ENCODE measurements at places on chromosomes 5 and 9.
A peak's percentile ranks its signal among the peaks of the same experiment; 100 is the strongest.

DNA sequence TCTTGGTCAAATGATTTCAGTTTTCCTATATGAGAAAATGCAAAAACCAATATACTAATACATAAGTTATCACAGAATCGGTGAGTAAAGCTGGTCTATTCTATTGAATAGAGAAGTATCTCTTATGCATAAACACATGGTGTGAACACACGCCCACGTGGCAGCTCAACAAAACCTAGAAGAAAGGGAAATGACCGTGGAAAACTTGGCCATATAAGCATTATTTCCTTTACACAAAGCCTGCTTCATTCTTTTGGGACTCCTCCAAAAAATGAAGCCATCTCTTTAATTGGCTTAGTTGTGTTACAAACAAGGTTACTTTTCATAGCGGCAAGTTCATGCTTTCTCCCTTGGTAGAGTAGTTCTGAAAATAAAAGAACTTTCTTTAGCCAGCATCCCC is 183.2 kb downstream of the TMEM161B start:
- no peaks in the 10 kb centered on the region for H3K36me3 ChIP-seq
- no peak overlapping the region for H3K27ac ChIP-seq
- H3K27me3 ChIP-seq = no peaks in the 10 kb centered on the region
- H3K4me3 ChIP-seq = no peak overlapping the region

GRCh38 chr9:71681708-71682272 is 86.5 kb downstream of the CEMIP2 start:
- no peak overlapping the region for H3K4me3 ChIP-seq
- H3K4me1 ChIP-seq = peaks cover 35% of the 10 kb centered on the region
- DNase-seq = no peak
- no peak overlapping the region for H3K27ac ChIP-seq

- no peak overlapping the region for H3K27ac ChIP-seq
- no peaks in the 10 kb centered on the region for H3K27me3 ChIP-seq
- H3K4me1 ChIP-seq = peaks cover 7% of the 10 kb centered on the region
- H3K4me3 ChIP-seq = no peak overlapping the region
- no peaks in the 10 kb centered on the region for H3K36me3 ChIP-seq
These were observed 54.2 kb downstream of the MAPKAP1 start for GRCh38 chr9:125652759-125653158.

DNA sequence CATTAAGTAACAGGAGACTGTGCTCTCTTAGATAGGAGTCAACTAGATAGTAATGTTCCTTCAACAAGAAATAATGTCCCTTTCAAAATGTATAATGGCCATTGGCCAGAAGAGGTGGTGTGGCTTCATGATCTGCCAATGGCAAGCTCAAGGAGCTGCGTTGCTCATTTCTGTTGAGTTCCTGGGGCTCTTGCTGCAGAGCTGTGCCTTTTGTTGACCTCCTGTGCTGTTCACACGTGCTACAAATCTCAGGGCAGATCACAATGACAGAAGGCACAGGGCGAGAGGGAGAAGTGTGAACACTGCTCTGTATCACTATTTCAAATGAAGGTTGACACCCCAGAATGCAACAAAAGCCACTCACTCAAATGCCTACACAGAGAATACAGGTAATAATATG is 16.0 kb upstream of the TBC1D2 start:
- no peak overlapping the region for H3K27ac ChIP-seq
- no peaks in the 10 kb centered on the region for H3K4me1 ChIP-seq
- no peaks in the 10 kb centered on the region for H3K36me3 ChIP-seq
- H3K27me3 ChIP-seq = no peaks in the 10 kb centered on the region
- H3K4me3 ChIP-seq = no peak overlapping the region
- no peak for DNase-seq

GRCh38 chr5:133895979-133896845 is 72.2 kb downstream of the C5orf15 start:
- DNase-seq = no peak
- no peaks in the 10 kb centered on the region for H3K4me1 ChIP-seq
- H3K27ac ChIP-seq = no peak overlapping the region
- no peak overlapping the region for H3K4me3 ChIP-seq
- no peaks in the 10 kb centered on the region for H3K27me3 ChIP-seq

GRCh38 chr5:160071916-160072315 is 47.3 kb downstream of the PWWP2A start:
- DNase-seq = no peak
- H3K27me3 ChIP-seq = no peaks in the 10 kb centered on the region
- no peak overlapping the region for H3K4me3 ChIP-seq
- no peaks in the 10 kb centered on the region for H3K4me1 ChIP-seq

DNA sequence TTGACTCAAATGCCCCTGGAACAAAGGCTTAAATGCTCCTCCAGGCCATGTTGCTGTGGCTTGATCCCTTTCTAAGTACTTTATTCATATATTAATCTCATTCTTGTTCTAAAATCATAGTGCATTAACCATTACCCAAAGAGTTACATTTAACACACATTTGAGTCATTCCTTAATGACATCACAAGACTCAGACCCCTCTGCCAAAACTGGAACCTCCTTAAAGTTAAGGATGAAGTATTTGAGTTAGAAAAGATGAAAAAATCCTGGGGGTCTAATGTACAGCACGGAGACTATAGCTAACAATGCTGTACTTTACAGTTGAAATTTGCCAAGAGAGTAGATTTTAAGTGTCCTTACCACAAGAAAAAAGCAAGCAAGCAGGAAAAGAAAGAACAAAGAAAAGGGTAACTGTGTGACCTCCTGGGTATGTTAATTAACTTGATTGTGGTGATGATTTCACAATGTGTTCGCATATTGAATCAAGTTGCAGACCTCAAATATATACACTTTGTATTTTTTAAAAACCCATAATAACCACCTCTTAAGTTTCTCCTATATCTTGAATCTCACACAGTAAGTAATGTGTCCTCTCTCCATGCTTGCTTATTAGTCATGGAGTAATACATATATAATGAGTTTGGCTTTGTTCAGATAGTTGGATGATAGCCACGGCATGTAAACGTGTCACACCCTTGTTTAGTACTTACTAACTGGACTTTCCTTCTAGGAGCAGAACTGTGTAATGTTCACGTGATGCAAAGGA is 376.9 kb downstream of the SEMA5A start:
- H3K27ac ChIP-seq = no peak overlapping the region

GRCh38 chr9:37036776-37037502 is 2.9 kb upstream of the PAX5 start:
- H3K4me3 ChIP-seq = peak overlapping the region; percentile 75
- H3K36me3 ChIP-seq = no peaks in the 10 kb centered on the region
- H3K4me1 ChIP-seq = peaks cover 22% of the 10 kb centered on the region
- no peak for DNase-seq
- H3K27me3 ChIP-seq = peaks cover 51% of the 10 kb centered on the region

DNA sequence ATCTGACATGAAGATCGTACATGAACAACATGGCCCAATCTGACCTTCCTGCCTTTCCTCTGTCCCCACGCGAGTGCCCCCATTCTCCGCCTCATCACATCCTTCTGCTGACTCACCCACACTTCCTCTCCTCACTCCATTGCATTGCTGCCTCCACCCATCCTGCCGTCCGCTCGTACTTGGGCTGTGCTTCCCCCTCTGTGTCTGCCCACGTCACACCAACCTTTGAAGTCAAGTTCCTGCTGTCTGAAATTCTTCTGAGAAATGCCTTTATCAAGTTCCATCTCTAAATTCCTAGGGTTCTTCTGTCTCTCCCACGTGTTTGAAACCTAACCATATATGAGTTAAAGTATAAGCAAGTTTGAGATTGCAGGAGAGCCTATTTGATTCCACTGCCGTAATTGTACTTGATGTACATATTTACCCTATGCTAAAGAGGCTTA is 18.0 kb upstream of the STARD4 start:
- H3K4me3 ChIP-seq = no peak overlapping the region
- no peak overlapping the region for H3K27ac ChIP-seq
- no peaks in the 10 kb centered on the region for H3K36me3 ChIP-seq
- H3K27me3 ChIP-seq = no peaks in the 10 kb centered on the region
- peaks cover 6% of the 10 kb centered on the region for H3K4me1 ChIP-seq

GRCh38 chr5:93154535-93154934 is 426.5 kb downstream of the NR2F1-AS1 start:
- no peak overlapping the region for H3K4me3 ChIP-seq
- peaks cover 17% of the 10 kb centered on the region for H3K4me1 ChIP-seq
- H3K27me3 ChIP-seq = no peaks in the 10 kb centered on the region
- no peak for DNase-seq
- H3K27ac ChIP-seq = no peak overlapping the region
- H3K36me3 ChIP-seq = no peaks in the 10 kb centered on the region

DNA sequence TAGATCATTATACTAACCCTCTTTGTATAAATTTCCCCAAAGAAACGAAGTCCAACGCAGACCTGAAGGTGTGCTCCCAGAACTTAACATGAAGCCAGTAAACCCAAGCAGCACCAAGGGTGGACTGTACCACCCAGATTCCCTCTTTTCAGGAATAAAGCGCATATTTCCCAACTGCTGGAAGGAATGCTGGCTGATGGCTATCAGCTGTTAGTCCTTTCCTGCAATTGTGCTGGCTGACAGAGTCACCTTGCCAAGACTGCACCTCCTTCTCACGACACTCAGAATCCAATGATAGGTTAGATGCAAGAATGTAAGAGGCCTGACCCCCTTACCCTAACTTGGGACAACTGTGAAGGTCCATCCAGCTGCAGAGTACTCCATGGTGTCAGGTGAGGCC is 93.9 kb downstream of the MAPKAP1 start:
- peaks cover 3% of the 10 kb centered on the region for H3K4me1 ChIP-seq
- no peaks in the 10 kb centered on the region for H3K36me3 ChIP-seq
- DNase-seq = no peak
- no peak overlapping the region for H3K4me3 ChIP-seq
- H3K27me3 ChIP-seq = no peaks in the 10 kb centered on the region

- no peaks in the 10 kb centered on the region for H3K27me3 ChIP-seq
- peaks cover 4% of the 10 kb centered on the region for H3K4me1 ChIP-seq
- H3K27ac ChIP-seq = no peak overlapping the region
- no peak for DNase-seq
- H3K36me3 ChIP-seq = no peaks in the 10 kb centered on the region
These were observed 70.3 kb upstream of the SMIM15 start for GRCh38 chr5:61232490-61233050.

GRCh38 chr5:162068412-162068811 is 839 bp downstream of the GABRG2 start:
- no peak for DNase-seq
- no peak overlapping the region for H3K27ac ChIP-seq
- H3K36me3 ChIP-seq = no peaks in the 10 kb centered on the region
- no peak overlapping the region for H3K4me3 ChIP-seq
- no peaks in the 10 kb centered on the region for H3K4me1 ChIP-seq
- H3K27me3 ChIP-seq = no peaks in the 10 kb centered on the region

- H3K4me3 ChIP-seq = no peak overlapping the region
- no peaks in the 10 kb centered on the region for H3K36me3 ChIP-seq
- no peaks in the 10 kb centered on the region for H3K4me1 ChIP-seq
- no peak overlapping the region for H3K27ac ChIP-seq
These were observed 160.0 kb downstream of the PAPPA start for GRCh38 chr9:116313638-116314037.

GRCh38 chr5:72691751-72692150 is 124.7 kb upstream of the TNPO1 start:
- H3K4me3 ChIP-seq = no peak overlapping the region
- H3K27me3 ChIP-seq = no peaks in the 10 kb centered on the region
- no peak overlapping the region for H3K27ac ChIP-seq
- no peak for DNase-seq
- H3K4me1 ChIP-seq = peaks cover 13% of the 10 kb centered on the region

DNA sequence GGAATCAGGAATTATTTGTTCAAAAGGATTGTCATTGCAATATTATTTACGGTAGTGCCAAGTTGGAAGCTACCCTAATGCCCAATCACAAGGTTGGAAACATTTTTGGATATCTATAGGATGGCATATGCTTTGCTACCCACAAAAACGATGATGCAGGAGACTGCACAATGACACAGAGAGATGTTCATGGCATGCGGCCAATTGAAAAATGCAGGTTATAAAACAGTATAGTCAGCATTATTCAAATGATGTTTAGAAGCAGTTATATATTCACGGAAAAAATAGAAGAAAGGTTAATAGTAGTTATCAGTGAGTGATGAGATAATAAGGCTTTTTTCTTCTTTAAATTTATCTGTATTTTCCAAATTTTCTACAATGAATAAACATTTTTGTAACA is 5.9 kb upstream of the ACSL6 start:
- no peak overlapping the region for H3K4me3 ChIP-seq
- no peaks in the 10 kb centered on the region for H3K36me3 ChIP-seq
- H3K4me1 ChIP-seq = no peaks in the 10 kb centered on the region
- no peak overlapping the region for H3K27ac ChIP-seq
- H3K27me3 ChIP-seq = no peaks in the 10 kb centered on the region
- DNase-seq = no peak

DNA sequence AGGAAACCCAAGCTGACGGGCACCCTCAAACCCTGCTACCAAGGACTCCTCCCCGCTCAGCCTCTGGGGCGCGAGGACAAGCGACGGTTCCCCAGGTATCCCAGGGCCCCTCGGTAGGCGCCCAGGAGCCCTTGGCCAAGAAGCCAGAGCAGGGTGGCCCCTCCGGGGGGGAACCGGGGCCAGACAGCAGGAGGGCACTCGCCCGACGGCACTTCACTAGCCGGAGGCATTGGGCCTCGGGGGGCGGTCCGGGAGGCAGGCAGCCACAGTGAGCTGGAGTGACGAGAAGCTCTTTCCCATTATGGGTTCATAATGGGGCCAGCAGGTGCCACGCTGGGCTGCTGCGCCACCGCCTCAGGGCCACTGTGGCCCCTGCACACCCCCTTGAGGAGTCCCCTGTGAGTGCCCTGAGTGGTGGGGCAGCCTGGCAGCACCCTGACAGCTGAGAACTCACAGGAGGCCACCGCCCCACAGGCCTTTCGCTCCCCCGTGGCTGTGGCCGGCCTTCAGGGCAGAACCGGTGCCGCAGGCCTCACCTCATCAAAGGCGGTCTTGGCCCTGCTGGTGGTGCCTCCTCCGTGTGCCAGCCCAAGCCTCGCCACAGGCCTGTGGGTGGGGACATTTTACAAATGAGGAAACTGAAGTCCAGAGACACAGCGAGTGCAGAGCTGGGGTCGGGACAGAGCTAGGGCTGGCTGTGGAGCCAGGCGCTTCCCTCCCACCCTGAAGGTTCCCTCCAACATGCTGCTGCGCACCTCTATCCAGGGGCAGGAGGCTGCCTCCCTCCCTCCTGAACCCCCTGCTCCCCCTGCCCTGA is 68.7 kb downstream of the PSMB7 start:
- H3K27me3 ChIP-seq = no peaks in the 10 kb centered on the region
- H3K36me3 ChIP-seq = peaks cover 41% of the 10 kb centered on the region
- H3K4me3 ChIP-seq = no peak overlapping the region
- H3K4me1 ChIP-seq = peaks cover 16% of the 10 kb centered on the region

GRCh38 chr5:154728939-154729588 is 26.1 kb upstream of the LARP1 start:
- H3K27ac ChIP-seq = no peak overlapping the region
- H3K4me1 ChIP-seq = no peaks in the 10 kb centered on the region
- DNase-seq = no peak
- no peak overlapping the region for H3K4me3 ChIP-seq
- no peaks in the 10 kb centered on the region for H3K27me3 ChIP-seq

DNA sequence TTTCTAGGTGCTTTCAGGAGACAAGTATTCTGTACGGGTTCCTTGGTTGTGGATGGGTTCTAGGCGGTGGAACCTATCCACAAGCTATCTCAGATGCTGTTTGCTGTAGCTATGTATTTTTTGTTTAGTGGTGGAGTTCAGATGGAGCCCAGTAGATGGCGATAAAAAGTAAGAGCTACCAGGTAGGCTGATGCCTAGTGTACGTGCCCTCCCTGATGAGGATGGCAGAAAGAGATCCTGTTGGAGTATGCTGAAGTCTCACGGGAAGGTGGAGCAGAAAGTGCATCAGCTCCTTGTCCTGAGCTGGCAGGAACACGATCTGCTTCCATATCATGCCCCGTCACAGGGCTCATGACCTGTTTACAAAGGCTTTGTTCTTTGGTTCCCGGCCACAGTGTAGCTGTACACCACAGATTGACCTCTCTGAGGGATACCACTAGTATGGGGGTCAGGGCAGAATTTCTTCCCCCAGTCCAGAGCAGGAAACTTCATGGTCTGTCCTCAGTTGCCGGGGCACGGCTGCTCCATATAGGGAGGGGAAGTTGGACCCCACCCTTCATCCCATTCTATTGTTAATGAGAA is 12.6 kb upstream of the UGT3A2 start:
- H3K27ac ChIP-seq = no peak overlapping the region
- no peak for DNase-seq
- no peak overlapping the region for H3K4me3 ChIP-seq

All from thoracic aorta (tissue), 2 donors.